ENCODE measurements at places on chromosomes 6 and 20. TPM values are rescaled to one million over a fixed set of nuclear protein-coding genes. Genes with fewer than 3 reads are reported as not detected.
A peak's percentile ranks its signal among the peaks of the same experiment; 100 is the strongest.

The SSTR4 gene
- not detected for polyA plus RNA-seq

DNA sequence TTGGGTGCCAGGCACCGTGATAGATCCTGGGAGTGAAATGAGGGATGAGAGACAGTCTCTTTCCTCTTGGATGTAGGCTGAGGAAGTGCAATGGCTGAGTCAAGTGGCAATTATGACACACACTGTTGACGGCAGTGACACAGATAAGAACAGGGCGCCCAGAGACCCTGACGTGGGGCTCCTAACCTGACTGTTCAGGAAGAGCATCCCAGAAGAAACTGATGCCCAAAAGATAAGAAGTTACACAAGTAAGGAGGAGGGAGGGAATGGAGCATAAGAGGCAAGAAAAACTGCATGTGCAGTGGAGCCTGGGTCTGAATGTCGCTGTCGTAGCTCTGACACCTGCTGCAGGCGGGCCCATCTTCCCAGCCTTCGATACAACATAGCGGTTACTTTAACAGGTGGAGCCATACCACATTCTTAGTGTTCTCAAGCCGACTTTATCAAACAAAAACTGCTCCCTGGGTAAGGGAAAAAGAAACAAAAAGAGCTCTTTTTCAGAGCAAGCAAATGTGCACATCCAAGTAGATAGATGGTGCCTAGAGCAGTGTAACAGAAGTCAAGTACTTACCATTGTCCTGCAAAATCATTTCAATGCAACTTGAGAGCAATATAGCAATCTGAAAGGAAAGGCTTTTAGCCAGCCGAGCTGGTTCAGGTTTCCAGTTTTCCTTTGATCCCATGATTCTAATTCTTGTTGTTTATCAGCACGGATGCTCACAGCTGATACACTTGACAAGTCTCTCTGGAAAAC is 463.9 kb upstream of the JARID2 start:
- DNase-seq = peak; percentile 28

The DEFB129 gene
- polyA plus RNA-seq = not detected

DNA sequence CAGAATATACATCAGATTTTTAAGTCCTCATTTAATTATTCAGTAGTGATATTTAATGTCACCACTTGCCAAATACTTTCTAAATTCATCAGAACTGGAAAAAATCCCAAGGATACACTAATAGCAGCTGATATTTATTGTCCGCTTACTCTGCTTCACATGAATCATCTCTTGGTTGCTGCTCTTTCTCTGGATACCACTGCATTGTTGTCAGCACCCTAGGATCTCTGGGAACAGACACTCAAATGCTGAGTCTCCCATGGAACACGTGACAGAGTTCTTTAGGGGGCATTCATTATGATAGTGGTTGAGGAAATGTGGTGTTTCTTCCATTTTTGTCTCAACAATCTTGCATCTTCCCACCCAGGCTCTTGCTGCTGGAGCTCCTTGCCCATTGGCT is 318.0 kb downstream of the RFPL4B start:
- DNase-seq = no peak

The DNAH8 gene
- polyA plus RNA-seq = not detected

The PGC gene
- not detected for polyA plus RNA-seq
